Stimulated activated CD8-positive, alpha-beta memory T cell treated with anti-CD3 and anti-CD28 coated beads, Interleukin-7, amount 100 ng/mL, for 4 hours (primary cell): ENCODE measurements at places on chromosomes 11 and 22.

GRCh38 chr11:90434858-90435257 is 212.0 kb upstream of the CHORDC1 start:
- no peak for DNase-seq

DNA sequence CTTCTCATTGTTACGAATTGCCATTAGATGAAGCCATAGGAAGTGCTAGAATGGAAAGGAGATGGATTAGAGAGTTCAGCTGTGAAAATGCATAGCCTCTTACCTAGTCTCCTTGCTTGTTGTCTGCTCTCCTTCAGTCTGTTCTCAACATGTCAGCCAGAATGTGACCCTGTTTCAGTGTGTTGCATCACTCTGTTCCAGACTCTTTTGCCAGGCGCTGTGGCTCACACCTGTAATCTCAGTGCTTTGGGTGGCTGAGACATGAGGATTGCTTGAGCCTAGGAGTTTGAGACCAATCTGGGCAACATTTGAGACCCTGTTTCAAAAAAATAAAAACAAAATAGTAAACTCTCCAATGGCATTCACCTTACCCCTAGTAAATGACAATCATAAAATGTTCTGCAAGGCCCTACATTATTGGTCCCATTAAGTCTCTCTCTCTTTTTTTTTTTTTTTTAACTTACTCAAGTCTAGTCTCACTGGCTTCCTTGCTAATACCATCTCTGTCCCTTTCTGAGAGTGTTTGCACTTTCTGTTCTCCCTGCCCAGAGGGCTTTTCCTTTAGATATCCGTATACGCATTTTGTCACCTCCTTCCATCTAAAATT is 39.4 kb downstream of the CYP2R1 start:
- DNase-seq: no peak

DNA sequence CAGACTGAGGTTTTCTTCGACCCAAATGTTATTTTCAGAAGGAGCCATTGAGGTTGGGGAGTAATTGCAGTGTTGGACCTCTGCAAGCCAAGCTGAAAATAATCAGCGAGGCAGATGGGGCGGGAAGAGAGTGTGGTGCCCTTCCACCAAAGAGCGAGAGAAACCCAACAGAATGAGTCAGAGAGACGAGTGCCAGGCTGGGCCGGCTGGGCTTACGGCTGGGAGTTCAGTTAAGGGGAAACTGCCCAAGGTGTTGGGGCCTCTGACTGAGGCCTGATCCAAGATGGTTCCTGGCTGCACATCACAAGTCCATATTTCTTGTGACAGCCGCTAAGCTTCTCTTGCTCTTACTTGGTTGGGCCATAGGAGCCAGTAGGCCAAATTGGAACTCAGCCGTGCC is 30.4 kb upstream of the CREB3L1 start:
- no peak for DNase-seq

DNA sequence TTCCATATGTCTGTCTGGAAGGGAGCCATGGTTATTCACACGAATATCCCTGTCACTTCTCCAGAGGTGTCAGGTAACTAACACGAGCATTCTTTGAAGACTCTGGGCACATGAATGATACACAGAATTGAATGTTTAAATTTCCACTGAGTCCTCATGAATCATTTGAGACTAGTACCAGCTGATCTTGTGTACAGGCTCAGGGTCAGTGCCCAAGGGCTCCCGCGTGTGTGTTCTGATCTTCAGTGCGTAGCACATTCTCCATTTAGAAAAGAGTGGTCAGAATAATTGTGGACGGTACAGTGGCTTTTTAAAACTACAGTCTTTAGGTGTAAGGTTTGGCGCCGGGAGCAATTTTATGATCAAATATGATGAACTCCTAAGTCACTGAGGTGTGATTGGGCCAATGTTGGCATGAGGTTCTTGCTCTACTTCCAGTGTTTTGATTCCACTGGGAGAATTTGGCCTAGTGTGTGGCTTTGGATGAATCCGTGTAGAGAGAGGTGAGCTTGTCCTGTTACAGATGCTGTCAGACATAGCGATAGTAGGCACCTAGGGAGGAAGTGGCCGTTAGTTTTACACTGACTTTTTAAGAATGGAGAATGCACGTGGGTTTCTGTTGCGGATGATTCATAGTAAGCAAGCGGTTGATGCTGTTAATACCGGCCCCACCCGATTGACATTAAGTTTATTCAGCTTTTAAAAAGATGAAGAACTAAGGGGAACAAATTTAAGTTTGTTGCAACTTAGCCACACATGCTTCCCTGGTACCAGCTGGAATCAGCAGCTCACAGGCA is 22.2 kb downstream of the NUP50 start:
- DNase-seq: no peak

DNA sequence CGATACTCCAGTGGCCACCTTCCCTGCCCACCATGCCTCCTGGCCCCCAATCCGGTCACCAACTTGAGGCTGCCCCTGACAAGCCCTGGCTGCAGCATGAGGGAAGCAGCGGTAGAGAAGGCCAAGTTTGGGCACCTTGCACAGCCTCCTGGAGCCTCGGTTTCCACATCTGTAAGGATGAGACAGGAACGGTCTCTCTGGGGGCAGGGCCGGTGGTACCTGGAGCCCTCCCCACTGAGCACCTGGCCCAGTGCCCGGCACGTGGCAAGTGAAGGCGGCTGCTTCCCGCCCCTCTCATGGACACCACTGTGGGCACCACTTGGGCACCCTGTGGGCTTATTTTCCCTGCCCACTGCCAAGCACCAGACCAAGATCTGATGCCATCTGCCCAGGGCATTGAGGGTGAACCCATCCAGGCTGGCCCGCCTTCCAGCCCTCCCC is 77.8 kb downstream of the CDKN1C start:
- DNase-seq: no peak

- DNase-seq: no peak
Observed at GRCh38 chr22:24887260-24887659, 59.2 kb downstream of the LHFPL7 start.

GRCh38 chr11:134628426-134628825 is 216.4 kb upstream of the B3GAT1 start:
- no peak for DNase-seq

DNA sequence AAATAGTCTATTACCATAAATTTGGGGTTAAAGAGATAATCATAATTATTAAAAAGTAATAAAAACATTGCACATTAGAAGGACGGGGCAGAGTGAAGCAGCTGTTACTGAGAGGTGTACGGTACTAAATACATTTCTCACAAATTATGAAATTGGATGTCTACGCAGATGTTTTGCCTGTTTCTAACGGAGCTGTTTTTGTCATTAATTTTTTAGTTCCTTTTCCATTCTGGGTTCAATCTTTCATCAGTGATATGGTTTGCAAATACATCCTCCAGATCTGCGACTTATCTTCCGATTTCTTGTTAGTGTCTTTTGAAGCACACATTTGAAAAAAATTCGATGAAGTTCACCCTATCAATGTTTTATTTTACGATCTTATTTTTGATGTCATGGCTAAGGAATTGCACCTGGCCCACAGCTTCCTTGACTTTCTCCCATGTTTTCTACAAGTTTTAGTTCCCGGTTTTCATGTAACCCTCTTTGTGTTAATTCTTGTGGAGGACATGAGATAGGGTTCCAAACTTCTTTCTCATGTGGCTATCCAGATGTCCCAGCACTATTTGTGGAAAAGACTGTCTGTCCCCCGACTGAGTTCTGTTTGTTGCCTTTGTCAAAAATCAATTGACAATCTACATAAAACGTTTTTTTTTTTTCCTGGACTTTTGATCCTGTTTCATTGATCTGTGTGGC is 21.3 kb upstream of the KRTAP5-6 start:
- no peak for DNase-seq

GRCh38 chr11:72627594-72628281 is 46.5 kb downstream of the PDE2A start:
- DNase-seq: no peak

DNA sequence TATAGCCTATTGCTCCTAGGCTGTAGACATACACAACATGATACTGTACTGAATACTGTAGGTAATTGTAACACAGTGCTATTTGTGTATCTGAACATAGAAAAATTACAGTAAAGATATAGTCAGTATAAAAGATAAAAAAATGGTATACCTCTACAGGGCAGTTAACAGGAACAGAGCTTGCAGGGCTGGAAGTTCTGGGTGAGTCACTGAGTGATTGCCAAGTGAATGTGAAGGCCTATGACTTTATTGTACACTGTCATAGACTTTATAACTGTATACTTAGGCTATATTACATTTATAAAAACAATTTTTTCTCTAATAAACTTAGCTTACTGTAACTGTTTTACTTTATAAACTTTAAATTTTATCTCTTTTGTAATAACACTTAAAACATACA is 332.4 kb upstream of the ARHGAP42 start:
- DNase-seq: no peak

DNA sequence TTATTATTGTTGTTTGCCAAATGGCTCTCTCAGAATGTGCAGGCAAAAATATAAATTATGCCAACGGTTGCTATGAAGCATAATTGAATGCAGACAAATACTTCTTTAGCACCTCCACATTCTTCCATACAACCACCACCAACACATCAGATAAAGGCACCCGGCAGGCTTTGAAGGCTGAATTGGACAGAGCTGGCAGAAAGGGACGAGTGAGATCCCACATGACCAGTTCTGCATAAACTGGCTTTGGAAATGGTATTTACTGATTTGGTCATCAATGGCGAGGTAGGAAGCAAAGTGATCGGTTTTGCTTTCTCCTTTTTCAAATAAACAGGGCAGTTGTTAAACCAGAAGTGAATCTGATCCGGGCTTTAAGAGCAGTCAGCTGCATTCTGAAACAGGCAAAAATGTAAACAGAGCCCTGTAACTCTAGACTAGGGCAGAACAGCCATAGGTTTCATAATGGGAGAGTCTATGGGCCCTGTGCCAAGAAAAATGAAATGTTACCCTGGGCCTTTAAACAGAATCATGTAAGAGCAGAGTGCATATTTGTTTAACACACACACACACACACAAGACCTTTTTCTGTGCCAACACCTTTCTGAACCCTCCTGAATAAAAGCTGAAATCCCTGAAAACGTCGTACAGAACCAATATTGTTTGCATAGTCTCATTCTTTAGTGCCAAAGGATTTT is 97.7 kb downstream of the MPPED2 start:
- no peak for DNase-seq

- DNase-seq: peak; percentile 2
Observed at GRCh38 chr22:22463855-22464540, 44.5 kb downstream of the ZNF280B start.

- DNase-seq: no peak
Observed at GRCh38 chr22:21104126-21104691, 58.5 kb downstream of the LRRC74B start.
